Activated T-cell treated with anti-CD3 and anti-CD28 coated beads, Interleukin-2, amount 50 U/mL, for 1 hour (primary cell): ENCODE measurements at places on chromosomes 7 and 10.

DNA sequence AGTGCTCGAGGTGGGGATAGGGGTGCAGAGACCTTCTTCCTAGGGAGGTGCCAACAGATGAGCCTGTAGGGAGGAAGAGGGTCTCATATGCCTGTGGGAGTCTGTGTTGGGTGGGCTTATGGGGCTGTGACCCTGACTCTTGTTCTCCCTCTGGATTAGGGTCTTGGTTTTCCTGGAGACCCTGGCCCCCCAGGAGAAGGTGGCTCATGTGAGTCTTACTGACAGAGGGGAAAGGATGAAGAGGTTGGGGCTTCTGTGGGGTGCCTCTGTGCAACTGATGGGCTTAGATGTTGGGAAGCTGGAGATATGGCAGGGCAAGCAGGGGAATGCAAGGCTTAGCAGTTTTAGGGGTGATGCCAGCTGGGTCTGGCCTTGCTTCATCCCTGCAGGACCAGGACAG, 20.2 kb upstream of the VOPP1 start:
- DNase-seq: no peak

GRCh38 chr7:40848541-40849221, 713.9 kb downstream of the SUGCT start:
- DNase-seq: no peak

DNA sequence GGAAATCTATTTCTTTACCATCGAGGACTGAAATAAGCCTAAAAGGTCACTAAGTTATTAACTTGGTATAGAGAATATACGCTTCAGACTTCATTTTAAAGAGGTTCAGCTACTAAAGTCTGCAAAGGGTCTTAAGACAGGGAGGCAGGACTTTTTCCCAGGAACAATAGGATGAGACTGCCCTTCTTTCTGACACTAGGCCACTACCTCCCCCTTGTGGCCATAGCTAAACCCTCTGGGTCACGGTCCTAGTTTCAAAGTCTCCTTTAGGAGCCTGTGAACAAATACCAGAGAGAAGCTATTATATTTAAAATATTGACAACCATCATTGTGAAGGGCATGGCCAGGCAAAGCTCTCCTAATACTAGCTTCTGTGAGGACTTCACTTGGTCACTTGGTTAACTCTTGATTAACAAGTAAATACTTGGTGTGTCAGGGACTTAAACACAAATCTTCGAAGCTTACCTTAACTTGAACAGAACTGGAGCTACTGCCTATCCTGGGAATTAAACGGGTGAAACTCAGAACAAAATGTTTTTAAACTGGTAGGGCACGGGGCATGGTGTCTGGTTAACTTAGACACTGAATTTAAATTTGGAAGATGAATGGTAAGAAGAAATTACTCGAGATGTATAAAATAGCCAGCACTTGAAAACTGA, 75.6 kb downstream of the CCDC6 start:
- DNase-seq: no peak

DNA sequence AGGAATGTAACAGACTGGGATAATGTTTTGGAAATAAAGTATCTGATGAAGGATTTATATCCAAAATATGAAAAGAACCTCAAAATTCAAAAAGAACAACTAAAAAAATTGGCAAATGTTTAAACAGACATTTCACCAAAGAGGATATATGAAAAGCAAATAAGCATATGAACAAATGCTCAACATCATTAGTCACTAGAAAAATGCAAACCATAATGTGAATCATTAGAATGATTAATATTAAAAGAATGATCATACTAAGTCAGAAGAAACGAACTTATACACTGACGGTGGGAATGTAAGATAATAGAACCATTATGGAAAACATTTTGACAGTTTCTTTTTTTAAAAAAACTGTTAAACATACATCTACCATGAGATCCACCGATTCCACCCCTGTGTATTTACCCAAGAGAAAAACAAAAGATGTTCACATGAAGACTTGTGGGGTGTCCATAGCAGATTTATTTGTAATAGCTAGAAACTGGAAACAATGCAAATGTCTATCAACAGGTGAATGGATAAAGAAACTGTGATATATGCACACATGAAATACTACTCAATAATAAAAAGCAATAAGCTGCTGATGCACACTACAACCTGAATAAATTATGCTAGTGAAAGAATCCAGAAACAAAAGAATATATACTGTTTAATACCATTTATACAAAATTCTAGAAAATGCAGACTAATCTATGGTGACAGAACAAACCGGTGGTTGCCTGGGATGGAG, 35.7 kb downstream of the PRKG1 start:
- no peak for DNase-seq

DNA sequence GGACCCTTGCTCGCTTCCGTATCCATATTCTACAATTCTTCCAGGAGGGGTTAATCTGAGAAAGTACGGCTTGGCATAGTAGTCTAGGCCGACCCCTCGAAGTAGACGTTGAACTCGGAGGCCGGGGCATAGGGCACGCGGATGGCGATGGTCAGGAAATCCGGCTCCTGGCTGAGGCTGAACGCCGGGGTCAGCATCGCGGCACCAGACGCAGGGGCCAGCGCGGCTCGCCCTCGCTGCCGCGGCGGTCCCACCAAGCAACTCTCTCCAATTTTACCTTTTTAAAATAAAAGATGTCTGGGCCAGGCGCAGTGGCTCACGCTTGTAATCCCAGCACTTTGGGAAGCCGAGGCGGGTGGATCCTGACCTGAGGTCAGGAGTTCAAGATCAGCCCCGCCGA, 7.3 kb upstream of the SGMS1 start:
- no peak for DNase-seq

- no peak for DNase-seq
Measured at GRCh38 chr10:101467286-101467770, 113.4 kb downstream of the BTRC start.

GRCh38 chr10:49662169-49662830, 17.2 kb upstream of the C10orf53 start:
- DNase-seq: no peak

- DNase-seq: no peak
Measured at GRCh38 chr10:27225642-27226257, 14.8 kb downstream of the ACBD5 start.

GRCh38 chr7:48052748-48053147, 17.4 kb downstream of the C7orf57 start:
- no peak for DNase-seq

- no peak for DNase-seq
Measured at GRCh38 chr7:142461437-142461836, 203.6 kb upstream of the PRSS58 start.

DNA sequence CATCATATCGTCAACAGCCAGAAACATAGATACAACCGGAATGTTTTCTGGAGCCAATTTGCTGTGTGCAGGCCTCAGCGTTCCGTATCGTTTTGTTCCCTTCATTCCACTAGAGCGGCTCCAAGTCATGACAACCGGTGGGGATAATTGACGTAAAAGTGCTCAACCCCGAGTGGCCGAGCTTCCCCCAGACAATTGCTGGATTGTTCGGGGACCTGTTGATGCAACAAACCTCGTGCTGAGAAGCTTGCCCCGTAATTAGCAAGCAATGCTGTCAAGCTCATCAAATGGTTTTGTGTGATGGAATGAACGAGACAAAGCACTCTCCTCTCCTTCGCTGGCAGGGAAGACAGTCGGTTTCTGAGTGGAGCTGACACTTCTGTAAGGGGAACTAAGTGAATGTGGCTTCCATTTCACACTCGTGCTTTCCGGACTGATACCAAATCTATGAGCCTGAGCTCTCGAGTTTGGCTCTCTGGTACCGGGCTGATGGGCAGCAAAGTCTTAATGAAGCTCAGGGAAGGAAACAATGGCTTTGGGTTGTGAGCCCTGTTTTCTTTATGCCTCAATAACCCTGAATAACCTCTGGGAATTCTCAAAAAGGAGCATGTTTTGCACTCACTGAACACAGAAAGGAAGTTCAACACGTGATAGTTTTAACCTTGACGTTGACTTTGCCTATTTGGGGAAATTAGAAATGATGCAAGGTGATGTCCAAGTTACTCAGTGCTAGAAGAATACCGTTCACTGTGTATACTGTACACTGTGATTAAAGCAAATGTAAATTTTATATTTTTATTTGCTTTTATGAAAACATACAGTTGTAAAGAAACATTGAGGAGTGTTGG, 220.5 kb downstream of the BAMBI start:
- no peak for DNase-seq

- DNase-seq: no peak
Measured at GRCh38 chr7:24718977-24719491, 38.2 kb downstream of the GSDME start.

- DNase-seq: no peak
Measured at GRCh38 chr10:102281102-102281487, 35.8 kb downstream of the GBF1 start.

DNA sequence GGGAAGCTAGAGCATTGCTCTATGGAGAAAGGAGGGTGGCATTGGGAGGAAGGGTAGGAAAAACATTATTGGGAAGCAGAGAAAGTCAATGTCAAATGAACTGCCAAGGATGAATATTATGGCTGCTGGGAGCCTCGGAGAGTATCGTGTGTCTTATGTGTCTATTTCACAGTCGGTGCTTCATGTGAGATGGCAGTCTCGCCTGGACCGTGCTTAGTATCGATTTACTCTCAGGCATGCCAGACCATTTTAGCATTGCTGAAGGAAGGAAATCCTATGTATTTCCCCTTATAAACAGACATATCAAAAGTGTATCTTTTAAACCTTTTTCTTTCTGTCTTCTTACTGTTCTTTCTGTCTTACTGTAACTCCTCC, 612.6 kb downstream of the AUTS2 start:
- DNase-seq: no peak

DNA sequence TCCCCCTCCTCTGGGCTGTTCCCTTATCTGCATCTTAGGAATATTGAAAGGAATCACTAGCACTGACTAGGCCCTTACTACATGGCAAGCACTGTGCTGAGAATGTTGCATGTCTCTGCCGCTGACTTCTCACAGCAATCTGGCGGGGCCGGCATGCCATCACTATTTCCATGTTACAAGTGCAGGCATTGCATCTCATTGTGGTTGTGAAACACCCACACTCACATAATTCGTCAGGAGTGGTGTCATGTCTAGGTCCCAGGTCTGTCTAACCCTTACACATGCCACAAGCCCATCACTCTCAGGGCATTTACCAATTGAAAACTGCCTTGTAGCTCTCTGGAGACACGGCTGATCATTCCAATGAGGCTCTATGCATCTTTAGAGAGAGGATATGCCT, 8.5 kb upstream of the IL2RA start:
- no peak for DNase-seq

DNA sequence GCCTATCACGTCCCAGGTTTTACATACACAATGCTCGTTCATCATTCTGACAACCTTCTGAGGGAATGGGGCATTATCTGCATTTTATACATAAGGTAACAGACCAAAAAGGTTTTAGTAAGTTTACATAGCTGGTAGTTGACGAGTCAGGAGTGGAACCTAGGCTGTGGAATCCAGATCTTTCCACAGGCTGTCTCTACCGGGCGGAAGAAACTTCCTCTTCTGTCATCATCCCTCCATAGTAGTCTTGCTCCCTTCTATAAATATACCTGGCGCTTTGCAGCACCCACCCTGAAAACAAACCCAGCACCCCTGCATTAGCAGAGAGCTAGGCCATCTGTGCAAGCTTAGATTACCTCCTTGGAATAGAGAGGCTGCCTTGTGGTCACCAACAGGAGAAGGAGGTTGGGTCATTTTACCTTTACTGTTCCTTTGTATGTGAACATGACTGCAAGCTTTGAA, 1.3 kb downstream of the TSPAN13 start:
- DNase-seq: no peak

GRCh38 chr7:126499481-126499880, 753.3 kb downstream of the GRM8 start:
- DNase-seq: no peak

DNA sequence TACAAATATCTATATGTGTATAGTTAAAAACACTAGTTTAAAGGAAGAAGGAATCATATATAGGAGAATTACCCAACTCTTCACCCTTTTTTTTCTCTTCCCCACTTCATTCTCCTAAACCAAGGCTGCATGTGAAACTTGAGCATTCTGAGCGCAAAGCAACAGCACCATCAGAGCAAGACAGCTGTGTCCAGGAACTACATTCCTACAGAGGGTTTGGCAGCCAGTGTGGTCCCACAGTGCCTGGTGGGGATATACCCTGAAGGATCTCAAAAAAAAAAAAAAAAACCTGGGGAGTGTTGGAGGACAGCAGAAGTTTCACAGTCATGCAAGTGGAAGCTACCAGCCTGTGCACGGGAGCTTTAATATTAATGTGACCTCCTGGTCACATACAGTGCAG, 310.4 kb downstream of the CTNNA3 start:
- no peak for DNase-seq

- DNase-seq: no peak
Measured at GRCh38 chr7:112064627-112065385, 141.4 kb downstream of the DOCK4 start.

DNA sequence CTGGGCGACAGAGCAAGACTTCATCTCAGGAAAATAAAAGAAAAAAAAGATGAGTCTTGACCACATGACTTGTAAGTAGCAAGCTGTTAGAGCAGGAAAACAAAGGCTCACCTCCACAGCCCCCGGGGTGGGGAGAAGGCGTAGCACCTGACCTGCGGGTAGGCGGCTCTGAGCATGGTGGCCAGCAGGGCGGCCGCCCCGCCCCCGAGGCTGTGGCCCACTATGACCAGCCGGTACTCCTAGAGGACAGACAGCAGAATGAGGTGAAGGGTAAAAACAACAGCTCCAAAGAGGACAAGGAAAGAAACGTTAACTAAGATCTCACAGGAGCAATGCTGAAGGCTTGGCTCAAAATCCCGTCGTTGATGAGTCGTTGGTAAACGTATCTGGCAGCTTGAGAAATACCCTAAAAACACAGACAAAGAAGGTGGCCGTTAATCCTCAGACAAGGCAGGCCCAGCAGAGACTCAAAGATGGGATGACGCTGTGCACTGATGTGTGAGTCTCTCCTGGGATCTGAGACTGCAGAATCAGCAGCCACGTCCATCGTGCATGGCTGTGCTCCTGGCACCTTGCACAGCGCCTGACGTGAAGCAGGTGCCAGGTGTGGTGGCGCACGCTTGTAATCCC, 31.1 kb downstream of the DAGLB start:
- DNase-seq: no peak

DNA sequence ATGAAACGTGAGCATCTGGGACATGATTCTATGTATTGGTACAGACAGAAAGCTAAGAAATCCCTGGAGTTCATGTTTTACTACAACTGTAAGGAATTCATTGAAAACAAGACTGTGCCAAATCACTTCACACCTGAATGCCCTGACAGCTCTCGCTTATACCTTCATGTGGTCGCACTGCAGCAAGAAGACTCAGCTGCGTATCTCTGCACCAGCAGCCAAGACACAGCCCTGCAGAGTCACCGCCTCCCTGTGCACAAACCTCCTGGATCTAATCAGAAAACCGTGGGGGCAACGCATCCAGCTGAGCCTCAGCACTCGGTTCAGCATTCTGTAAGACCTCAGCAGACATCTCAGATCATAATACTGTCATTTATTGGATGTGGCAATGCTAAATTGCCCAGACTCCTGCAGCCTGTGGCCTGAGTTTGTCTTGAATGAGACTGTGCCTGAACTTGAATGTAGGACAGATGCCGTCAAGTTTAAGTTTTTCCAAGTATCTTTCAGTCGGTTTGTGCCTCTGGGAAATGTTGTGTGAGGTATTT, 41.5 kb upstream of the PRSS58 start:
- no peak for DNase-seq
